ENCODE measurements at places on chromosomes 11 and 22.

DNA sequence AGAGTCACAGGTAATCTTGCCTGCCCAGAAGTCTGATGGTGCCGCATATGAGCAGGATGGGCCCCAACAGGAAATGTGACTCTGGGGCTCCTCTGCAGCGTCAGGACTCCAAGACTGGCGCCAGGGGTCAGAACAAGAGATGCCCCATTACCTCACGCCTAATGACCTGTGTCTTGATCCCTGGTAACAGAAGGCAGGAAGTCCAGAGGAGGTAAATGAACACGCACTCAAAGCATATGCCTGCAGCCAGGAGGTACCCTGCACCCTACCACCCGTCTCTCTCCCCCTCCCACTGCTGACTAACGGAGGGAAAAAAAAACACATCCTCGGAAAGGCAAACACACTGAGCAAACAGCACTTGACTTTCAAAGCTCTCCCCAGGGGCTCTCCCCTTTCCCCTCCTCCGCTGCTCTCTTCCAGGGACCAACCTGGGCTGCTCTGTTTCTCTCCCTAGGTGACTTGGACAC is 37.3 kb downstream of the ABCC8 start:
- no peak for DNase-seq

DNA sequence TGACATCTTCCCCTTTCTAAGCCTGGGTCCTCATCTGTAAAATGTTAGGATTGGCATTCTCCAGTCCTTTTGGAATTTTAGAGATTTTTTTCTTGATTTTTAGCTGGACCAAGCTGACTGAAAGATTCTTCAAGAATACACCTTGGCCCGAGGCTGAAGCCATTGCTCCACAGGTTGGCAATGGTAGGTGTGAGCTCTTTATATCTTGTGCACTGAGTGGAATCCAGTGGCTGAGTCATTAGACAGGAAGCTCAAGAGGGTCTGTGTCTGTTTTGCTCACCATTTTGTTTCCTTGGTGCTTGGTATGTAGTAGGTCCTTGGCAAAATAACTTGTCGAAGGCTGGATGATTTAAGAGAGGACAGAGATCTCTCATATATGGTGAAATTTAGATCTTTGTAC is 6.2 kb downstream of the EIF3L start:
- no peak for DNase-seq

- no peak for DNase-seq
These were observed 31.9 kb downstream of the COMMD9 start for GRCh38 chr11:36257351-36257750.

DNA sequence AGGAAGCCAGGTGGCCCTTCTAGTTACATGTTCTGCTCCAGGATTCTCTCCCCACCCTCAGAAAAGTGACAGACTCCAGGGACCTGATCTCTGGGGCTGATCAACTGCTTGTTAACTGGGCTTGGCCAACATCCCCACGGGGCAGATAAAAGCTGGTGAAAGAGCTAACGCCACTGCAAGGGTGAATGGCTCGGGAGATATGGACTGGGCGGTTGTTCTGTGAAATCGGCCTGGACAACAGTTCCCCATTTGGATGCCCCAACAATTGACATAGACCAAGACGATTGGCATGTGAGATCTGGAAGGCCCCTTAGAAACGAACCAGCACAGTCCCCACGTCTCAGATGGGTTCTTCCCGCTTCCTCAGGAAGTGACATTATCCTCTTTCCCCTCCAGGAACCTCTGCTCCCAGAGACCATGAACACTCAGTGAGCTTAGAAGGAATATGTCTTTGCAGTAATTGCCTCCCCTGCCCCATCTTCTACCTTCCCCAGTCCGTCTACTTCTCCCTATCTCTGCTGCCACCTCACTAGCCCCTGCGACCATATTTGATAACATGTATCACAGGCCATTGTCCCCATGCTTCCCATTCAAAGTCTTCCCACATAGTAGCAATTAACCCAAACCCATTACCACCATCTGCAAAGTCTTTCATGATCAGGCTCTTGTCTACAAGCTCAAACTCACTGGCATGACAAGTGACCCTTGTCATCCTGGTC is 5.6 kb upstream of the PRG2 start:
- DNase-seq, result no peak

GRCh38 chr22:21632237-21632895 is at the start of gene CCDC116:
Gene CCDC116, plus strand, starts transcription at chr22:21632760. Its CDS starts 422 bp downstream, at chr22:21633182.
- no peak for DNase-seq

All from dorsolateral prefrontal cortex (tissue), 122 donors.